Left forelimb (tissue), 1 donor: ENCODE measurements at places on chromosomes 12 and 14.

GRCh38 chr14:37545174-37545573 lies 49.9 kb downstream of the FOXA1 start:
- no peak for DNase-seq

GRCh38 chr14:91996948-91997371 lies 42.9 kb downstream of the TRIP11 start:
- no peak for DNase-seq

- DNase-seq, result no peak
These were observed 95.1 kb downstream of the LLPH start for GRCh38 chr12:66035288-66035966.

DNA sequence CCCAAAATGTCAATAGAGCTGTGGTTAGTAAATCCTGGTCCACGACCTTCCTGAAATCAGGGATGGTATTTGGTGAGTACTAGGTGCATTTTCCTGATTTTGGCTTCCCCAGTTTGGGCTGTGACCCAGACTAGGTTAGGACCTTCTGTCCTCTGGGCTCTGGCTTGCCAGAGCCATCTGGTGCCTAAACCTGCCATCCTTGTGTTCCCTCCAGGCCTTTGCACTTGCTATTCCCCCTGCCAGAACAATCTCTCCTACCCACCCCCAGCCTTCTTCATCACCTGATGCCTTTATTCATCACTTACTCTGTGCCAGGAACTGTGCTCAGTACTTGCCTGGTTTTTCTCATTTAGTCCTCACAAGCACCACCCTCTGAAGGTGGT lies 216.7 kb downstream of the RBM19 start:
- DNase-seq, result no peak
